ENCODE measurements at places on chromosomes 4 and X.

GRCh38 chr4:183599690-183600089 is 59.3 kb downstream of the RWDD4 start:
- DNase-seq = no peak

GRCh38 chrX:47380268-47380667 is 9.9 kb downstream of the ZNF157 start:
- no peak for DNase-seq

DNA sequence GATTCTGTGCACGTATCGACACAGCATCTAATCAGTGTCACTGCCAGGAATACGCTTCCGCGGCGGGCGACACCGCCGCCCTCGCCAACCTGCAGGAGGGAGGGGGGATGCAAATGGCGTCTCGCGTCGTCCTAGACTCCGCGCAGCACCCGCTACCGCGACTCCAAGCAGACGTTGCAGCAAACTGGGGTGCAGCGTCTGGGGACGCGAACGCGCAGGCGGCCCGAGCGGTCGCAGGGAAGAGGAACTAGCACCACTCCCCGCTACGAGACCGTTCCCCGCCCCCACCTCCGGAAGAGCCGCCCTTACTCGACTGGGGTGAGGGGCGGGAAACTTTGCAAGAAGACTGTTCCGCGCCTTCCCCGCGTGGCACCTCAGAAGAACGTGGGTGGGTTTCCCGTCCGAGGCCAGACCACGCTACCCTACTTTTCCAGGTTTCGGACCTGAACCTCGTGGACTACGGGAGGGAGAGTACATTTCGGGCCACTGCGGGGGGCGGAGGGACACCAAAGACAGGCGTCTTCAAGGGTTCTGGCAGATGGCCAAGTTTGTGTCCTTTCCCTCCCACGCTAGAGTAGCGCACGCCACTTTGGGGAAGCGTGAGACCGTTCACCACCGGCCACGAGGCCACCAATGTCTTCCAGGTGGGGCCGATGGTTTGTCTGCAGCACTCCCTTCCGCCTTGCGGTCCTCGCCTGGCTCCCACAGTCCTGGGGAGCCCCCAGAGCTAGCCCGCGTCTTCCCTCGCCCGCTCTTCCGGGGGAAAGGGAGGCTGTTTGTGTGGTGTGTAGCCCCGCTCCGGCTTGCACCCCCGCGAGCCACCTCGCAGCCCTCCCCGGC is 78.0 kb upstream of the BCOR start:
- DNase-seq = peak; percentile 50

GRCh38 chrX:120310861-120311726 is at the start of gene TMEM255A:
Gene TMEM255A, minus strand, starts transcription at chrX:120311461. Its CDS starts 152 bp downstream, at chrX:120311309.
- no peak for DNase-seq

- no peak for DNase-seq
Observed at GRCh38 chr4:41177016-41177415, 37.3 kb downstream of the APBB2 start.

GRCh38 chr4:150106886-150107285 is 28.6 kb downstream of the DCLK2 start:
- DNase-seq = no peak

GRCh38 chr4:46389301-46389775 is 590 bp downstream of the GABRA2 start:
- no peak for DNase-seq

- DNase-seq = no peak
Observed at GRCh38 chr4:186134257-186134656, 29.8 kb downstream of the FAM149A start.

DNA sequence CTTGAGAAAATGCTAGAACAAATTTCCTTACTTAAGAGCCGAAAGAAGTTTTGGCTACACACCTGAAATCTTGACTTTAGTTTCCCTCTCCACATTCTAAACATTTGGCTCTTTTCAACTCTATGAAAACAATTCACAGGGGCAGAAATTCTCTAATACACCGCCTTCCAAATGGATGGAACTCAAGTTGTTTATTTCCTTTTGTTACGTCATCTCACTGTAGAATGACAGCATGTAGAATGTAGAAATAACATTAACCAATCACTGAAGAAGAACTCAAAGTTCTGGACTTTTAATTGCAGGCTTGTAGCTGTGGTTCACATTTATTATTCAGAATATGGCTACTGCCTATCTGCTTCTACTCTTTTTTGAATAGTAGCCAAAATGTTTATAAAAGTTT is 1.9 kb downstream of the DMP1 start:
- no peak for DNase-seq

DNA sequence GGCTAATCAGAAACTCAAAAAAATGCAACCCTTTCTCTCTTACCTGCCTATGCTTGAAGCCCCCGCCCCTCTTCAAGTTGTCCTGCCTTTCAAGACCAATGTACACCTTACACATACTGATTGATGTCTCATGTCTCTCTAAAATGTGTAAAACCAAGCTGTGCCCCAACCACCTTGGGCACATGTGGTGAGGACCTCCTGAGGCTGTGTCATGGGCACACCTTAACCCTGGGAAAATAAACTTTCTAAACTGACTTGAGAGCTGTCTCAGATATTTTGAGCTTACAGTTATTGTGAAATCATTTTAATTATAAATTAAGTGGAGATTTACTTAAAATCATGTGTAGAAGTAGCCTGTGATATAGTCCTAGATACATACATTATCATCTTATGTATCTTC is 22.2 kb downstream of the GUF1 start:
- DNase-seq = no peak

GRCh38 chrX:149372866-149373265 is 132.2 kb downstream of the IDS start:
- no peak for DNase-seq

- no peak for DNase-seq
Observed at GRCh38 chr4:8071766-8072165, 86.8 kb downstream of the ABLIM2 start.

DNA sequence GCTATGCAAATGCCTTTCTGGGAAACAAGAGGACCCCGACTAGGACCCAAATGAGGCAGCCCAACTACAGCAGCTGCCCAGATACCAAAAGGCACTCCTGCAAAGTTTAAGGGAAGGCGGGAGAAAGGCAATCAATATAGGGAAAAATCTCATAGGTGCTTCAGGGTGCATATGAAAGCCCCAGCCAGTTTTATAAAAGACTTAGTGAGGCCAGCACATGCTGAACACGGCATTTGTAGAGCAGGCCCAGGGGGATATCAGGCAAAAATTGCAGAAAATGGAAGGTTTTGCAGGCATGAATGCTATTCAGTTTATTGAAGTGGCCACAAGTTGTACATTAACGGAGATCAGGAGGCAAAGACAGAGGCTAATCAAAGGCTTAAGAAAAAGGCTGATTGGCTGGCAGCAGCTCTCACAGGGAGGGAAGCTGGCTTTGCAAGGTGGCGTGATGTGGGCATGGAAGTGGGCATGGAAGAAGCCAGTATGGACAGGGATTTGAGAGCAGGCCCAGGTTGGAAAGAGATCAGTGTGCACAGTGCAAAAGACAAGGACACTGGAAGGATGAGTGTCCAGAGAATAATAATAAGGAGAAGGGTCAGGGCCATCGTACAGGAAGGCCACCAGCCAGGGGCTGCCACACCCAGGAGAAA is 37.7 kb upstream of the UGT2B7 start:
- DNase-seq = no peak

DNA sequence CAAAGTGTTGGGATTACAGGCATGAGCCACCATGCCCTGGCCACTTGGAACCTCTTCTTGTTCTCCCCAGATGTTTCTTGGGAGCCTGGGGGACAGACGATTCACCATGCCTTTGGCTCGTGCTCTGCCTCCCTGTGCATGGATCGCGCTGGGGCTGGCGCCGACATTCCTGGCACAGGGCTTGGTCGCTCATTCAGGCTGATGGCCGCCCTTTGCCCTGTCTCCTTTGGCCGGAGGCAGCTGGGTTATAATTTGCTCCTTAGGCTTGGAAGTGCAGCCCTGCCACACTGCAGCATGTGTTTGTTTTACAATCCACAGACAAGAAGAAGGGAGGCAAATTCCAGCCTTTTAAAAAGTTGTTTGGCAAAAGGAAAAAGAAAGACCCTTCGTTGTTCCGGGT is 115.3 kb downstream of the AASDH start:
- DNase-seq = no peak
